Activated CD4-positive, alpha-beta T cell treated with anti-CD3 and anti-CD28 coated beads, Interleukin-2, amount 10 ng/mL, durations not matched to agents 7 days and 5 days (primary cell): ENCODE measurements at places on chromosomes 6 and 20. TPM values are rescaled to one million over a fixed set of nuclear protein-coding genes. Genes with fewer than 3 reads are reported as not detected.
A peak's percentile ranks its signal among the peaks of the same experiment; 100 is the strongest.

- no peak for DNase-seq
- peaks cover 8% of the 10 kb centered on the region for H3K4me1 ChIP-seq
- no peaks in the 10 kb centered on the region for H3K36me3 ChIP-seq
- H3K27ac ChIP-seq = no peak overlapping the region
- H3K4me3 ChIP-seq = no peak overlapping the region
Observed at GRCh38 chr6:39303425-39304153, 10.6 kb downstream of the KCNK17 start.

DNA sequence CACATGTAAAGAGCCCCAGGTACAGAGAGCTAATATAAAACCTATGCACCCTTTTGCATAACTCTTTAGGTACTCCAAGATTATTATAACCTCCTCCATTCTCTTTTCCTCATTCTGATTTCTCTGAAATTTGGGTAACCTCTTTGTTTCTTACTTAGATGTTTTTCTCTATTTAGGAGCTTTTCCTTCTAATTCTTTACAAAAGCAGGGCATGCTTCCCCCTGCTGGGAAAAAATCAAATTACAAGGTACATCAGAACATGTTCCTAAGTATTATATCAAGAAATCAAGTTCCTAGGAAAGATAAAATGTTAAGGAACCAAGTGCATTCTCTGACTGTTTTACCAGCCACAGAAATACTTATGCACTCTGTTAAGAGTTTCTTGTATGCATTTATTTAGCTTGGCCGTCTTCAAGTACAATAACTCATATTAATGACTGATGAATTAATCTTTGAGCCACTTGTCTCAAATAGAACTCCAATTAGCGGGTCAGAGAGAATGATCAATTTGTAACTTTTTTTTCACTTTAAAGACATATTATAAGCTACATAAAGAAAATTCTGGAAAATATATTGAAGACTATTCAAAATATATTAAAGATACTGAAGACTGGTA lies 2.1 kb downstream of the KHDRBS2 start:
- no peak for DNase-seq
- peaks cover 14% of the 10 kb centered on the region for H3K27me3 ChIP-seq
- H3K27ac ChIP-seq = no peak overlapping the region
- no peaks in the 10 kb centered on the region for H3K4me1 ChIP-seq

DNA sequence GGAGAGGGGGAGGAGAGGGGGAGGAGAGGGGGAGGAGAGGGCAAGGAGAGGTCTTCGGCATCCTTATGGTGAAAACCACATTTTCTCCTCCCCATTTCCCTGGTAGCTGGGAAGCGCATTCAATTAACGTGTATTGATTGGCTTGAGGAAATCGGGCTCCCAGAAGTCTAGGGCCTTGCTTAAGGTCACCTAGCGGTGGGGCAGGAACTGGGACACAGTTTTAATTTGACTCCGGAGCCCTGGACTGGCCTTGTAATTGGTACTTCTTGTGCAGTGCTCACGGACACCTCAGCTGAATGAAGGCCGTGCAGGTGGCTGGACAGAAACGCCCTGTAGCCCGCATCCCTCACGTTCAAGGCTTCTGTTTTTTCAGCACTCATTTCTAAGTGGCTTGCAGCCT lies 42.8 kb downstream of the CTCFL start:
- no peak overlapping the region for H3K27ac ChIP-seq
- no peaks in the 10 kb centered on the region for H3K36me3 ChIP-seq
- H3K27me3 ChIP-seq = peaks cover 20% of the 10 kb centered on the region
- DNase-seq = no peak
- H3K4me1 ChIP-seq = peaks cover 11% of the 10 kb centered on the region

- H3K36me3 ChIP-seq = peaks cover 13% of the 10 kb centered on the region
- no peak for DNase-seq
- no peak overlapping the region for H3K4me3 ChIP-seq
- no peak overlapping the region for H3K27ac ChIP-seq
- no peaks in the 10 kb centered on the region for H3K4me1 ChIP-seq
Observed at GRCh38 chr6:106591111-106591825, 38.0 kb downstream of the RTN4IP1 start.

GRCh38 chr6:107613651-107614379 lies 123.9 kb downstream of the SOBP start:
- DNase-seq = no peak
- no peaks in the 10 kb centered on the region for H3K36me3 ChIP-seq
- H3K27me3 ChIP-seq = peaks cover 2% of the 10 kb centered on the region
- H3K4me1 ChIP-seq = peaks cover 9% of the 10 kb centered on the region
- H3K4me3 ChIP-seq = no peak overlapping the region
- no peak overlapping the region for H3K27ac ChIP-seq

DNA sequence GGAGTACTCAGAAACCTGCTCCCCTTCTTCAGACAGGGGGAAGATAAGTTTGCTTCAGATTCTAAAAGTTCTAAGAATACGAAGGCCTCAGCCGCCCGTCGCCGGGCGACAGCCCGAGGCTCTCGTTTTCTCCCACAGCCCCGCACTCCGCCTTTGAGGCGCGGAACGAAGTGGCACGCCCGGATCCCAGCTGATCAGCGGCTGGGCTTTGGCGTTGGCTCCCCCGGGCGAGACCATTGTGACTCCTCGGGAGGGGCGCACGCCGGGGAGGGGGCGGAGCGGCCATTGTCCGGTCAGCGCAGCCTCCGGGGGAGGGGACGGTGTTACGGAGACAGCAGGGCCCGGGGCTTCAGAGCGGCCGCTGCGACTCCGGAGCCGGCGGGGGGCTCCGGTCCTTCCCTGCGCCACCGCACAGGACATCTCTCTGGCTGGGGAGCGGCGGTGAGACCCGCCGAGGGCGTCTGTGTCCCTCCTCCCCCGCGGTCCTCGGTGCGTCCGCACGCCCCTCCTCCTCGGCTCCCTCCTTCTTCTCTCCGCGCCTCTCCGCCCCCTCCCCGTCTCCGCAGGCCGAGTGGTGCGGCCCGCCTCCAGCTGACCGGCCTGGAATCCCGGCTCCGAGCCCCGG lies at the start of gene ZFAND3:
Gene ZFAND3, plus strand, starts transcription at position 551 of the 625 bp plus-strand sequence. CDS start 219 bp downstream, outside the sequence.
- DNase-seq = peak; percentile 94
- peak within 1 kb of the TSS; percentile 99 for H3K27ac ChIP-seq
- H3K4me1 ChIP-seq = peaks cover 42% of the 10 kb centered on the region
- peaks cover 3% of the 10 kb centered on the region for H3K36me3 ChIP-seq
- H3K4me3 ChIP-seq = peak within 1 kb of the TSS; percentile 99

DNA sequence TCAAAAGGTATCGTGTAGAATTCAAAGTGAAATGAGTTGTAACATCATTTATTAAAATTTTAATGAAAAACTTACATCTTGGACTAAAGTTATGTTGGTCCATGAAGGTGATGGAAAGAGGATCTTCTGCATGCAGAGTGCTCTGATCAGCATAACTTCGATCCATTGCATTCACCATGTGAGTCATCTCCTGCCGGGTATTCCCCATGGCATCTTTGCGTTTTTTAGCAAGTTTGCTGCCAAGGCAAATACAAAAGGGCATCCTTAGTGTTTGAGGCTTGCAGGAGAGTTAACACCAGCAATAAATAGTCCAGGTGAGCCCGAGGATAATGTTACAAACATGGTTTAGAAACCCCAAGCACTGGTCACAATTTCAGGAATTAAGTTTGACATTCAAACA lies 104.2 kb upstream of the THEMIS start:
- no peak overlapping the region for H3K27ac ChIP-seq
- H3K4me1 ChIP-seq = peaks cover 4% of the 10 kb centered on the region
- no peak overlapping the region for H3K4me3 ChIP-seq
- DNase-seq = no peak

DNA sequence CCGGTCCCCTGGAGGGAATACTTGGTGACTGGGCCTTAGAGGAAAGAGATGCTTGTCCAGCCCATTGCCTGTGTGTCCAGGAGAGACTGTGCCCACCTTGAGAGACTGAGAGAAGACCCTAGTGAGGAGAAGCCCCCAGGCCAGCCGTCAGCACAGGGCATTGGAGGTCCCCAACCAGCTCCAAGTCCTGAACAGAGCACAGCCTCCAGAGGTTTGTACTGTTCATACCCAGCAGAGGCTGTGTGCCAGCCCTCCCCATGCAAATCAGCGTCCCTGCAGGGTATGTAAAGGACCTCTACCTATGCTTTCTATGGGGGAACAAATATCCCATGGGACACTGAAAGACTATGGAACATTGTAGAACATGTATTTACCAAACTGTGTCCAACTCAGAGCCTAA lies 8.4 kb downstream of the HLA-E start:
- H3K4me1 ChIP-seq = peaks cover 60% of the 10 kb centered on the region
- H3K27me3 ChIP-seq = no peaks in the 10 kb centered on the region
- H3K27ac ChIP-seq = no peak overlapping the region
- no peak overlapping the region for H3K4me3 ChIP-seq
- no peak for DNase-seq
- peaks cover 20% of the 10 kb centered on the region for H3K36me3 ChIP-seq

DNA sequence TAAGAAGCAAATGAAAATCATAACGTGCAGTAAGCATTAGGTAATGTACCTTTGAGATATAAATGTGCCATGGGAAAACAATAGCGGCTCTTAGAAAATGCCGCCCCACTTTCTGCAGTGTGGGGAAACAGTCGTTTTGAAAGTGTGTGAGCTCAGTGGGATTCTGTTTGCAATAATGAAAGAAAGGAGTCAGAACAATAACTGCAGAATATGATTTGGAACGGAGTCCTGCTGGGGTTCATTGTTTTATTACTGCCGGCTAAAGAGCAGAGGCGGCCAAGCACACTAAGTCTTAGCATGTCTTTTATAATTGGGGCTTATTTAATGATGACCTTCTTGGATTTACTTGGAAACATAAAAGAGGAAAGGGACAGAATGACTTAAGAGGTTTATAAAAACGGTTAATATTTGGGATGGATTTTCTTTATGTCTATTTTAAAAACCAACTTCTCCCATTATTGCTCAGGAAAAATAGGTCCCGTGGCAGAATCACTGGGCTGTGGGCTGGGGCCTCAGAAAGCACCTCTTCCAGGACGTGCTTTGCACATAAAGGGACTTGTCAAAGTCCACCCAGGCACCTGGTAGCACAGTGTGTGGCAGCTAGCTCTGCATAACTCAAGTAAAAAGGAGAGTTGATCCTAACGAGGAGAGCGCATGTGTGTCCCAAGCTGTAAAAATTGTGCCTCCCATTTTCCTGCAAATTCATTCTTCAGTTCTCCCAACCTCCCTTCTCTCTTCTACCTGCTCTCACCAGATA lies 44.0 kb upstream of the SLC22A16 start:
- H3K4me3 ChIP-seq = no peak overlapping the region
- no peak overlapping the region for H3K27ac ChIP-seq
- no peaks in the 10 kb centered on the region for H3K4me1 ChIP-seq
- H3K36me3 ChIP-seq = no peaks in the 10 kb centered on the region
- no peak for DNase-seq

GRCh38 chr6:14673201-14673600 lies 555.6 kb downstream of the CD83 start:
- no peak for DNase-seq
- no peak overlapping the region for H3K27ac ChIP-seq
- peaks cover 3% of the 10 kb centered on the region for H3K27me3 ChIP-seq
- peaks cover 4% of the 10 kb centered on the region for H3K36me3 ChIP-seq
- no peak overlapping the region for H3K4me3 ChIP-seq

DNA sequence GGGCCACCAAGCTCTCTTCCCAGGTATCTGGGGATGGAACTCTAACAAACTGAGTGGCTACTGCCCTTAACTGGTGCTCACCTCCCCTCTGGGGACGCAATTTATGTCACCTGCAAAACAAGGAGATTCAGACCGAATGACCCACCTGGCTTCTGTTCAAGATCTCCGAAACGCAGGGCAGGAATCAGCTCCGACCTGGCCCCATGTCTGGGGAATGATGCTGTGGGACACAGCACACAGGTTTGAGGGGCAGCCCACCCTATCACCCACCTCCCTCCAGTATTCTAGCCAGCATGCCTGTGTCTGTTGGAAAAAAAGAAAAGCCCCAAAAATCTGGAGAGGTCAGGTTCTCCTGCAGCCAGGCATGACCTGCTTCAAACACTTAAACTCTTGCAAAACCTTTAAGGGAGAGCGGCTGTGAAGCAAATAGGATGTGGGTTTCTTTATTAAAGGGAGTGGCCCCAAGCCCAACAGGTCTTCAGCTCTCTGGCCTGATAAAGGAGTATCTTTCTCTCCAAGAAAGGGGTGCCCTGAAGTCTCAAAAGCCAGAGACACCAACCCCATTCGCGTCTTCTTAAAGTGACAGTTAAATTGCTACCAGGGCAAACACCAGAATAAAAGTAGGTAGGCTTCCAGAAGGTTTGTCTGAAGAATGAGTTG lies 6.4 kb downstream of the PREX1 start:
- H3K27me3 ChIP-seq = no peaks in the 10 kb centered on the region
- H3K36me3 ChIP-seq = peaks cover 88% of the 10 kb centered on the region
- peak overlapping the region; percentile 98 for H3K4me3 ChIP-seq
- H3K4me1 ChIP-seq = peaks cover 98% of the 10 kb centered on the region
- H3K27ac ChIP-seq = peak overlapping the region; percentile 93

DNA sequence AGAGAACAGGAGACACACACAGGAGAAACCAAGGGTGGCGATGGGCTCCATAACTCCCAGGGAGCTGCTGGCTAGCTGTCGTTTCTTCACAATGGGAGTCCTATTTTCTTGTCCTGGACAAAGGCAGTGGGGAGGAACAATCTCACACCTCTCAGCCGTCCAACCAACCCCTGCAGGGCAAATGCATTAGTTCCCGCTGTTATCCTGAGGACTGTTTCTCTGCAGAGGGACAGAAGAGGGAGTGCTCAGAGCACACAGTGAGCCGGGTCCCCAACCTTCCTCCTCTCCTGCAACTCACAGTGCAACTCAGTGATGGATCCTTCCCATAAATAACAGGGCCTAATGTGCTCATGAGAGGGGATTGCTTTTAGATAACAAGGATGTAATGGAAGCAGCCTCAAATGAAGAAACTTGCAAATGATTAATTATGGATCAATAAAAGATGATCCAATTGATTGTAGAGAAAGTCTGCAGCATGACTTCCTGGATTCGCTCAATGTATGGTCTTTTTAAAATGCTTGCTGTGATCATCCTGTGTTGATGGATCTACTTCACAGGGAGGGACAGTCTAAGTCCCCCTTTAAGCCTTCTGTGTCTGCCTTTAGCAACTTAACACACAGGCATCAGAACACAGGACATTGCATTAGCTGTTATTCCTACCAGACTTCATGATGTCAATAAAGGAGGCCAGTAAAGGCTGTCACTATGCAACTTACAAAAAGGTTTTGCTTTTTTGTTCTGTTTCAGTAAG lies 453.4 kb upstream of the AGPAT4 start:
- no peak overlapping the region for H3K4me3 ChIP-seq
- no peaks in the 10 kb centered on the region for H3K36me3 ChIP-seq
- no peak overlapping the region for H3K27ac ChIP-seq
- no peak for DNase-seq
- H3K4me1 ChIP-seq = no peaks in the 10 kb centered on the region

The NHLRC1 gene
- 0.08 TPM for total RNA-seq

The PROKR2 gene
- not detected for total RNA-seq

The LYRM4 gene
- 31.4 TPM for total RNA-seq

The BMP7 gene
- total RNA-seq = not detected

The PREX1 gene
- total RNA-seq = 81.0 TPM

The SLC4A11 gene
- 0.50 TPM for total RNA-seq
